Activated T-cell treated with anti-CD3 and anti-CD28 coated beads for 48 hours (primary cell): ENCODE measurements at places on chromosomes 16 and 17.

- no peak for DNase-seq
Observed at GRCh38 chr17:50719924-50720794, 756 bp downstream of the LUC7L3 start.

- no peak for DNase-seq
Observed at GRCh38 chr17:14432079-14432478, 131.2 kb downstream of the HS3ST3B1 start.

DNA sequence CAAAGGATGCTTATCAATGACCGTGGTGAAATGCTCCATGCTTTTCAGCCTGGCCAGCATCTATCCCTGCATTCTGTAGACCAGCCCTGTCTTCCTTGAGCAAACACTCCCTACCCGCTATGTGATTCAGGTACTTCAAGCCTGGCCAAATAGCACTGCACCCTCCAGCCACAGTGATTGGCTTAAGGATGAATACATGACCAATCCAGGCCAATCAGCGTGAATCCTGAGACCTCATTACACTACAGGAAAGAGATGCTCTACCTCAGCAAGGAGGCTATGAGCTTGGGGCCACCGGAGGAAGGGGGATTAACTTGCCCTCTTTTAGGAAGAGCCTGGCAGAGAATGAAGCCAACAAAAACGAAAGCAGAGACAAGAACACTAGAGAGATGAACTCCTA is 162.5 kb downstream of the ZNF423 start:
- DNase-seq = no peak

- DNase-seq = no peak
Observed at GRCh38 chr16:82149536-82149935, 20.5 kb downstream of the MPHOSPH6 start.
